ENCODE measurements at places on chromosomes 4 and X.

DNA sequence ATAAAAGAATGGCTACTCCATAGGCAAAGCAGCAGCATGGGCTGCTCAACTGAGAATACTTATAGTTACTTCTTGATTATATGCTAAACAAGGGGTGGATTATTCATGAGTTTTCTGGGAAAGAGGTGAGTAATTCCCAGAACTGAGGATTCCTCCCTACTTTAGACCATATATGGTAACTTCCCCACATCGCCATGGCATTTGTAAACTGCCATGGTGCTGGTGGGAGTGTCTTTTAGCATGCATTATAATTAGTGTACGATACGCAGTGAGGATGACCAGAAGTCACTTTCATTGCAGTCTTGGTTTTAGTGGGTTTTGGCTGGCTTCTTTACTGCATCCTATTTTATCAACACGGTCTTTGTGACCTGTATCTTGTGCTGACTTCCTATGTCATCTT is 141.5 kb downstream of the MAGEB17 start:
- no peak for DNase-seq

- DNase-seq: no peak
These were observed 257.1 kb downstream of the BANK1 start for GRCh38 chr4:102047616-102048015.

GRCh38 chrX:97685753-97686152 is 802.0 kb downstream of the RPA4 start:
- peak; percentile 41 for DNase-seq

- peak; percentile 4 for DNase-seq
These were observed 30.5 kb upstream of the PRKX start for GRCh38 chrX:3743801-3744439.

- DNase-seq: peak; percentile 7
These were observed 590 bp downstream of the GABRA2 start for GRCh38 chr4:46389301-46389775.

GRCh38 chr4:113935190-113935589 is 44.3 kb downstream of the ARSJ start:
- no peak for DNase-seq

DNA sequence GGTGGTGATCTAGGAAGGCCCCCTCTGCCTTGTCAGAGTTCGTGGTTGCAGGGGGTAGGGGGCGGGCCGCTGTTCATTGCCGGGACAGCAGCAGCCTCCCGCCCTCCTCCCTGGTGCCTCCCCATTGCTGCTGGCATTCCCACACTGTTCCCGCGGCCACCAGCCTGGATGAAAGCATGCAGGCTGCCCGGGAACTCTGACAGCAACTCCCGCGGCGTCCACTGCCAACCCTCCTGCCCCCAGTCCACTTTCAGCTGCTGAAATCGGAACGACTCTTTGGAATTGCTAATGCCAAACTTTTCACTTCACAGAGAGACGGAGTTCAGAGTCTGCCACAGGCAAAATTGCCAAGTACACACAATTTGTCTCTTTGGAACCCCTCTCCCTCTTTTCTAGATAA is 121.9 kb downstream of the BEND2 start:
- no peak for DNase-seq

GRCh38 chr4:163701916-163702315 is 207.4 kb downstream of the TMA16 start:
- DNase-seq: peak; percentile 17

DNA sequence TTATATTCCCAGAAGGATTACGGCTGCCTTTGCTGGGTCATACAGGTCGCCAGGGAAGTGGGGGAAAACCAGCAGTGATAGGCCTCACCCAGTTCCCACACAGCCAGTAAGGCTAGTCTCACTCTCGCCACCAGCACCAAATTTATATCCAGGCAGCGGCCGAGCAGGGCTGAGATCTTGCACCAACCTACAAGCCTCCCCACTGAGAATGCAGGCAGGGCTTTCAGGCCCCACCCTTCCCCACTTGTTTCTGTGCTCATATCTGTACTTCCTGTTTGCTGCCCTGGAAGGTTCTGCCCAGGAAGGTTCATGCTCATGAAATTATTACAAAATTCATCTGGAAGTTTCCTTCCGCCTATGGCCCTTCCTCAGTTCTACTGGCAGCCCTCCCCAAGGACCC is 179.7 kb downstream of the STIM2 start:
- DNase-seq: no peak

DNA sequence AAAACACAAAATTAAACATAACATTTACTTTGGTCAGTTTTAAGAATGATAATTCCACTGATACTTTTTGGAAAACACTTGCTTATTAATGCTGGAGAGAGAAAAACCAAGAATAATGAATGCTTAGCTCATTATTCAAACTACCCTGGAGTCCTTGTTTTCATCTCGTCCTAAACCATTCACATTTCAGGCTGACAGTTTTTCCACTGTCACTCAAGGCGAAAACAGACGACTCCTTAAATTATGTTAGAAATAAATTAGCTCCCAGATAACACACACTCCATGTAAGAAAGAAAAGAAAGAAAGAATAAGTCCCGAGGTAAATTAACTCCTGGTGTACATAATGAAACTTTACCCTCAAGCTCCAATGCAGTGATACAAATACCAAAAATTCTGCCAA is 33.5 kb downstream of the TLR10 start:
- no peak for DNase-seq

DNA sequence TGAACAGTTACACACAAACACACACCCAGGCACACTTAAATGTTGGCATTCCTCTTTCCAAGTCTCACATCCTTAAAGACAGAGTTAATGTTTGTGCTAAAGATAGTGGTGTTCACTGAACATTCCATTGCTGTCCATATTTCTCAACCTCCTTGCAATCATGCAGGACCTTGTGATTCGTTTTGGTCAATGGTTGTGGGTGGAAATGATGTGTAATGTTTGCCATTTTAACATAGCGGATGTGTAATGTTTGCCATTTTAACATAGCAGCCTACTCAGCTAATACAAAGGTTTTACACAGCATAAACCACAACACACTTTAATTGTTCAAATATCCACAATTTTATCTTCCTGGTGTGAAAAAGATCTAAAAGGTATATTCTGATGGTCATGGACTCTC is 93.9 kb downstream of the CEP44 start:
- DNase-seq: no peak

GRCh38 chr4:187065396-187065795 is 341.7 kb upstream of the FAT1 start:
- no peak for DNase-seq

GRCh38 chr4:152100379-152101201 is 339.8 kb upstream of the GATB start:
- peak; percentile 44 for DNase-seq

DNA sequence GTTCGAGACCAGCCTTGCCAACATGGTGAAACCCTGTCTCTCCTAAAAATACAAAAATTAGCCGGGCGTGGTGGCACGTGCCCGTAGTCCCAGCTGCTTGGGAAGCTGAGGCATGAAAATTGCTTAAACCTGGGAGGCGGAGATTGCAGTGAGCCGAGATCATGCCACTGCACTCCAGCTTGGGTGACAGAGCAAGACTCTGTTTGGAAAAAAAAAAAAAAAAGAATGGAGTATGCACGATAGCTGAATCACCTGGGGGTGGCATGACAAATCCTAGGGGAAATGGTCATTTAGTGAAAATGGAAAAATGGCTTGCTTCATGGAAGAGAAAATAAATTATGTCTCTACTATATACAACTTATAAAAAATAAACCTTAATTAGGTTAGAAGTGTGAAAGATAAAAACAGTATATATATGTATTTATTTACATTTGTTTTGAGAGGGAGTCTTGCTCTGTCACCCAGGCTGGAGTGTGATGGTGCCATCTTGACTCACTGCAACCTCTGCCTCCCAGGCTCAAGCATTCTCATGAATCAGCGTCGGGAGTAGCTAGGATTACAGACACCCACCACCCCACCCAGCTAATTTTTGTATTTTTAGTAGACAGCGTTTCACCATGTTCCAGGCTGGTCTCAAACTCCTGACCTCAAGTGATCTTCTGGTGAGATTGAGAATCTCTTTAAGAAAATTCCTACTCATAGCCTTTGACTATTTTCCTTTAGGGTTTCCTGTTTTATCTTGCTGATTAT is 19.3 kb upstream of the ING2 start:
- DNase-seq: no peak

DNA sequence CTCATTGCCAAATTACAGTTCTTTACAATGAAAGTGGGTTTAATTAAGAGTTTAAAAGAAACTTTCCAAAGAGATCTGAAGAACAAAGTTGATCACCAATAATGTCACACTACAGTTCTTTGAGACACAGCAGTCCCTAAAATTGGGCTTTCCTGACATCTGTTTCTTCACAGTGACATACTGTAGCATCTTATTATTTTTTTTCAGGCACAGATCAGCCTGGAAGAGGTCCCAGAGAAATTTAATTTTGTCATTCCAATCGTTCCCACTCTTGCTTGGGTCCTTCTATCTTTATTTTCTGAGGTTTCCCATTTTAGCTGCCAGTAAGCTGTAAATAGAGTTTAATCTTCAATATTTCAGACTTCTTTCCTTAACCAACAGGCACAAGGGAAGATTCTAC is 143.1 kb upstream of the FRMPD4 start:
- no peak for DNase-seq

DNA sequence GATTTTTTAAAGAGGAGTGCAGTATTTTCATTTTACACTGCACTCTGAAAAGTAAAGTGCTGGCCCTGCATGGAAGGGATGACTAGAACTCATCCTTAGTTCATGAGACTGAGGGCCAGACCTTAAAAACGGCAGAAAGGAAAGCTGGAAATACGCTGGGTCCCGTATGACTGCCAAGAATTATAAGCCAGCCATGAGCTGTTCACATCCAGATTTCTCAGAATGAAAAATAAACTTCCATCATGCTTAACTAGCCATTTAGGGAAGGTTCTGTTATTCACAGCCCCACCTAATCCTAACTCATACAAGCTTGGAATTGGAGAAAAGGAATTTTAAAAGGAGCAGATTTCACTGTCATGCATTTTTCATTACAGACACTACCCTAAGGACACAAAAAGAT is 894.4 kb downstream of the FAT4 start:
- DNase-seq: no peak

DNA sequence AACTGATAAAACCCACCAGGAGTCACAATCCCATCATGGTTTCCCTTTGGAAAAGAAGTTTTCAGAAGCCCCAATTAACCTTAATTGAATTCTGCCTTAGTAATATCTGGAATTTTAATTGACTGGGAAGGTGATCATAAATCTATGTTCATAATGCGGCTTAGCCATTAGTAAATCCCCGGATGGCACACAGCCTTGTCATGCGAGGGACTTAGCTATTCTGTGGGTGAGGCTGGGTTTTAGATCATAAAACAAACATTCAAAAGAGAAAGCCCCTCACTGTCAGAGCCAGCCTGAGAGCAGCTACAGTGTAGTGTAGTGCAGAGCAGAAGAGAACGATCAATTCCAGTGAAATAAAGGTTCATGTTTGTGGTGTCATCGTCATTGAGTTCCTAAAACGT is 124.0 kb upstream of the NOCT start:
- DNase-seq: no peak

- peak; percentile 72 for DNase-seq
These were observed 5.5 kb upstream of the TMEM255A start for GRCh38 chrX:120316587-120317283.

GRCh38 chr4:82215800-82216199 is 158.0 kb downstream of the HNRNPD start:
- DNase-seq: no peak

DNA sequence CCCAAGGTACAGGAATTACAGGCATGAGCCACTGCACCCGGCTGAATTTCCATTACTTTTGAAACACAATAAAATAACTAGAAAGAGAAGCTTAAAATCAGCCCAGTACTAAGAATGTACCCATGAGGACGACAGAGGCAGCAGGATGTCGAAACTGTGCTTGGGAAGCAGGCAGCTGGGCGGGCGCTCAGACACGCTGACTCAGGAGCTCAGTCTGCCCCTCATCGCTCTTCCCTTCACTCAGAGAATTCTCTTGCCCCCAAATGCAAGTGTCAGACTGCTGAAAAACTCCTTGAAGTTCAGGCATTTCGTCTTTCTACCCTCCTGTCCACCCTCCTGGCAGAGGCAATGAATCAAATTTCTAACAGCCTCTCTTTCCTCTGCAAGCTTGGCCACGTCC is 41.0 kb upstream of the CDKN2AIP start:
- no peak for DNase-seq

- peak; percentile 9 for DNase-seq
These were observed at the start of gene P2RY8 for GRCh38 chrX:1537031-1537715. TSS of gene P2RY8 (minus strand) at chrX:1537185. CDS start at chrX:1466558, 70,627 bp downstream.

DNA sequence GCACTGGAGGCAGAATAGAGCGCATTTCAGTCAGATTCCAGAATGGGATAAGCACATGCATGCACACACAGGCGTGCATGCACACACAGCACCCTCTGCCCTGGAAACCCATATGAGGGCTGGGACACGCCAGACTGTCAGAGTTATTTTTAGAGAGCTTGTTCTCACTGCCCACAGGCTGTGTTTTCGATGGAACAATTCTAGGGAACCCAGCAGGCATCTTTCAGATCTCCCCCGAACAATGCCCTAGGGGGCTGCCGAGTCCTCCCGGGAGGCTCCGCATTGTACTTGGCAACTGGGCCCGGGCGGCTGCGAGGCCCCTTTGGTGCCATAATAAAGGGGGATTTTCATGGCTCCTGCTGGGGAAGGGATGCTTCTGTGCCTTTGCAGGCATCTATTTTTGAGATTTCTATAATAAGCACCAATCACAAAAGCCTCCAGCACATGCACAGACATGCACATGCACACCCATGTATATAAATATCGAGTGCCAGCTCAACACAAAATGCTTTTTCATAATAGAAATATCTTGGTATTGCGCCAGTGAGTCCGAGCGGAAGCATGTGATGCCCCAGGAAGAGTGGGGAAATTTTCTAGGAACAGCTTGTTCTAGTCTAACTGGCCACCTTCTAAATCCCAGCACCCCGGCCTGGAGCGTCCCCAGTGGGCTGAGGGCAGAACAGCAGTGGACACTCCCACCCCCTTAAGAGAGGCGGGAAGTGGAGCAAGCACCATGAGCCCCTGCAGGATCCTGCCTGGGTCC is 88.5 kb downstream of the PHKA2 start:
- DNase-seq: no peak

- no peak for DNase-seq
These were observed 245.4 kb downstream of the DCLK2 start for GRCh38 chr4:150323406-150324325.

GRCh38 chr4:165813606-165814005 is 59.4 kb upstream of the TLL1 start:
- DNase-seq: no peak

GRCh38 chr4:81631958-81632441 is 160.3 kb upstream of the RASGEF1B start:
- peak; percentile 90 for DNase-seq

- DNase-seq: no peak
These were observed 88.1 kb downstream of the MBNL3 start for GRCh38 chrX:132400706-132401105.

Measured in SW480 (cell line).